ENCODE measurements at places on chromosomes 5 and 9. TPM values are rescaled to one million over a fixed set of nuclear protein-coding genes. Genes with fewer than 3 reads are reported as not detected.

The LCN15 gene
- not detected for total RNA-seq

The ACOT12 gene
- total RNA-seq = not detected

The AFAP1L1 gene
- total RNA-seq = 3.1 TPM

The SGCD gene
- total RNA-seq = 6.5 TPM

The SPATA31E1 gene
- total RNA-seq = not detected

DNA sequence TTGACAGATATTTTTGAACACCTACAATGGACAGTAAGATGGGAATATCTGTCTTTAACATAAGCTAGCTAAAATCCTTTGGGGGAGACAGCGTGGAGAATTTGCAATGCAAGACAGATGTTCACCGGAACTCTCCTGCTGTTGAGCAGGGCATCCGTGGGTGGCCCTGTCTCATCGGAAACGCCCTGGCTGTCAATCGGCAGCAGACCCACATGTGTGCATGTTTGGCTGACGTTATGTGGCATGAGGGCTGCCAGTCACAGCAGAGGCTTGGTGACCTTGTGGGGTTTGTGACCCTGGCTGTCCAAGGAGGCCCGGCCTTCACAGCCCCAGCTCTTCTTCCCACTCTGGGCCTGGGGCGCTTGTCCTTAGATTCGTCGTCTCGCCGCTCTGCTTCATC lies 129.7 kb upstream of the OTULINL start:
- DNase-seq = no peak

GRCh38 chr9:98373609-98374008 lies 118.2 kb upstream of the TBC1D2 start:
- peak; percentile 59 for DNase-seq

GRCh38 chr5:71778678-71779276 lies 59.7 kb downstream of the CARTPT start:
- peak; percentile 31 for DNase-seq

GRCh38 chr9:137391411-137391754 lies 31.6 kb downstream of the EXD3 start:
- DNase-seq = no peak

- no peak for DNase-seq
These were observed 361.0 kb upstream of the SEMA6A start for GRCh38 chr5:116935561-116936162.

GRCh38 chr9:92605224-92605623 lies 64.7 kb downstream of the IPPK start:
- DNase-seq = no peak

GRCh38 chr5:168939887-168940544 lies 360.8 kb upstream of the PANK3 start:
- DNase-seq = no peak

GRCh38 chr9:99746406-99746805 lies 75.3 kb upstream of the NR4A3 start:
- no peak for DNase-seq

DNA sequence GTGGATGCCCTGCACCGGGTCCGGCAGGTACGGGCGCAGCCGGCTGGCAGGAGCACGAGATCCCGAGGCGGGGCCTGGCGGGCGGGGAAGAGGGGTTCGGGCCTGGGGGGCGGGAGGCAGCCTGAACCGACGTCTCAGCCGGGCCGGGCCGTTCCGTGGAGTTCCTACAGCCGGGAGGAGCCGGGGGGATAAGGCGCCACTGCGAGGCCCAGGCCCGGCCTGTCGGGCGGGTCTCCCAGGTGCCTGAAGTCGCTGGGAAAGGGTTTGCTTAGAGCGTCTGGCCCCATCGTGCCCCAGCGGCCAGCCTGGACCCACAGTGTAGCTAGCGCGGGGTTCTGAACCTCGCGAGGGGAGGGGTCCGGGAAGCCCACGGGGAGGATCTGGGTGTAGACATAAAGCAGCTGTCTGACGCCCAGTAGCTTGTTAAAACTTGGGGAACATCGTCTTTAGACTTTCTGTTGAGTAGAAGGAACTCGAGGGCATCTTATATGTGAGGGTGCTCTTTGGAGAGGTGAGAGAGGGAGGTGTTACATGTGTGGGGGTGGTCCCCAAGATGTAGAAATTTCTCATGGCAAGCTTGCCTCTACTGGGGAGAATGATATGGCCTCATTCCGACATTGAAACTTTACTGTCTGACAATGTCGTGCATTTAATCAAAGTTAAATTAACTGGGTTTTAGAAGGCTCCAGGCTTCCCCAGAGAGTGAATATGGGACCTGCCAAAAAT lies 524 bp downstream of the FUBP3 start:
- no peak for DNase-seq

GRCh38 chr5:34721327-34721726 lies 65.2 kb downstream of the RAI14 start:
- no peak for DNase-seq

DNA sequence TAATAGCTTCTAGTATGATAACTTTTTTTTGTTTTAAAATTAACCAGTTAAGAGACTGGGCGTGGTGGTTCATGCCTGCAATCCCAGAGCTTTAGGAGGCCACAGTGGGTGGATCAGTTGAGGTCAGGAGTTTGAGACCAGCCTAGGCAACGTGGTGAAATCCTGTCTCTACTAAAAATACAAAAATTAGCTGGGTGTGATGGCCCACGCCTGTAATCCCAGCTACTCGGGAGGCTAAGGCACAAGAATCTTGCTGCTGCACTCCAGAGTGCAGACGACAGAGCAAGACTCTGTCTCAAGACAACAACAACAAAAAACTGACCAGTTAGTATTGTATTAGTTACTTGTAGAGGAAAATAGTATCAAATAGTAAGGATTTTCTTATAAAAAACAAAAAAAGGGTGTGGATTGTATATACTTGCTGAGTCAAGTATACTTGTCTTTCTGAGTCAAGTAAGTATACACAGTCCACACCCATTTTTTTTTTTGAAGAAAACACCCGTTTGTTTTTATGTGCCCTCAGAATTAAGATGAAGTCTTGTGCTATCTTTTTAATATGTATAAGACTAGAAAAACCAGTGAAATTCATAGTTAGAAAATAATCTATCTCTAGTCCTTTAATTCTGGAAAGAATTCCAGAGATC lies 25.3 kb downstream of the UBAP1 start:
- DNase-seq = no peak
